ENCODE measurements at places on chromosomes 7 and 10.

GRCh38 chr10:43059828-43060227 lies 17.0 kb upstream of the RET start:
- DNase-seq = no peak

GRCh38 chr7:23471106-23471859 lies 992 bp upstream of the IGF2BP3 start:
- no peak for DNase-seq

GRCh38 chr10:121092720-121093095 lies 241.5 kb downstream of the WDR11 start:
- no peak for DNase-seq

DNA sequence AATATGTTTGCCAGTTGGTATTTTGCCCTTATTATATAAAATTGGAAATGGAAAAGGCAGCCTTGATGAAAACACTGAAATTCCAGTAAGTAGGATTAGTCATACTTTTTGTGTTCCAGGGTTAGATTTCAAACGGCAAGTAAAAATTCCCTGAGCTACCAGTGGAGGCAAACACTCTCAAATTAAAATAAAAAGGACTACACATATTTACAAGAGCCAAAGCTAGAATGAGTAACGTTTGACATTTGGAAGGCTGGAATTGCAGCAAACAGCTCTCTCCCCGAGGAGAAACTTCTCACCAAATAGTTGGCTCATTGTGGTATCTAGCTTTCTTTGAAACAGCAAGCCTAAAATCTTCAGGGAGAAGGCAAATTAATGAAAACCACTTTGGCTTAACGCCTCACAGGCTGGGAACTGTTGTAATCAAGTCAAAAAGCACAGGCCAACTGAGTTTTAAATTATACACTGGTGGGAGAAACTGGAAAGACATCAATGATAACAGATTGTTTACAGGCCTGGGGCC lies 288.4 kb downstream of the SNX13 start:
- DNase-seq = no peak

- no peak for DNase-seq
Observed at GRCh38 chr10:20648263-20648874, 248.7 kb downstream of the NEBL start.

DNA sequence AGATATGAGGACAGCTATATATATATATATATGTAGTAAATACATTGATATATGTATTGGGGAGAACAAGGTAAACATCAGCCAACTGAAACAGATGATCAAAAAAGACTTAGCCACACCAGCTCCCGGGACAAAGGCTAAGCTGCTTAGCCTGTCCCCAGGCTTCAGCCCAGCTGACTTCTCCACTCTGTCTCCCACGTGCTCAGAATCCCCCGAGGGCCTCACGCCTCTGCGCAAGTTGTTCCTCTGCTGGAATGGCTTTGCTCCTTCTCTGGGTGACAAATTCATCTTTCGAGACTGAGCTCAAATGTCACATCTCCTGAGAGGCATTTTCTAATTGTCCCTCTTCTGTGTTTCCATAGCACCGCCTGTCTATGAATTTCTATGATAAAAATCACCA lies 8.6 kb upstream of the INSIG1 start:
- DNase-seq = no peak

DNA sequence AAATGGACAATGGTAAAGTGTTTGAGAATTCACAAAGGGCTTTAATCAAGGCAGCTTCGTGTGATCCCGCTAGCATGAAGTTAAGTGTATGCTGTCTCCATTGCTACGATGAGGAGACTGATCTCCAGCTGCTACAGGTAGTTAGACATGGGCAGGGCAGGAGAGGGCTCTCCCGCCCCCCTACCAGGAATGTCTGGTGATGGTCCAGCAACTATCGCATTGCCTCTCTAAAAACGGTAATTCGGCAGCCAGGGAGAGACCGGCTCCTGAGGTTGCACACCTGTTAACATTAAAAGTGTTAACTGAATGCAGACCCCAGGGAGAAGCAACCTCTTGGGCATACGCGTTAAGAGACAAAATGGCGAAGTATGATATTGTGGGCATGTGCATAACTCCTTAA lies 37.9 kb downstream of the SVIL start:
- DNase-seq = no peak

DNA sequence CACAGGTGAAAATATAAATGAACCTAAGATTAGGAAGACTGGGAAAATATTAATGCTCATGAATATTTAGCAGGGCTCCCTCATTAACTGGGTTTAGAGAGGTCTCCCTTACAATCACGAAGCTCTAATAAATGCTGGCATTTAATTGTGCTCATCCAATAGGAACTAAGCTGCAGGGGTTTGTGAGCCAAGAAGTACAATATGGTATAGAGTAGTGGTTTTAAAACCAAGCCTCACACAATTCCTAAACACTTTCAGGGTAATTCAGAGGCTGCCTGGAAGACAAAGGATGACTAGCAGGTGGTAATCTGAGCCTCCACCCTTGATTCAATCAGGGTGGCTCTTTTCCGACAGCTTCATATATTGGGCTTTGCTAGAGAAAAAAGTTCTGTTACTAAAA lies 103.3 kb downstream of the GPAM start:
- no peak for DNase-seq
